NCI-H524 (cell line): ENCODE measurements at places on chromosomes 11 and 22.

DNA sequence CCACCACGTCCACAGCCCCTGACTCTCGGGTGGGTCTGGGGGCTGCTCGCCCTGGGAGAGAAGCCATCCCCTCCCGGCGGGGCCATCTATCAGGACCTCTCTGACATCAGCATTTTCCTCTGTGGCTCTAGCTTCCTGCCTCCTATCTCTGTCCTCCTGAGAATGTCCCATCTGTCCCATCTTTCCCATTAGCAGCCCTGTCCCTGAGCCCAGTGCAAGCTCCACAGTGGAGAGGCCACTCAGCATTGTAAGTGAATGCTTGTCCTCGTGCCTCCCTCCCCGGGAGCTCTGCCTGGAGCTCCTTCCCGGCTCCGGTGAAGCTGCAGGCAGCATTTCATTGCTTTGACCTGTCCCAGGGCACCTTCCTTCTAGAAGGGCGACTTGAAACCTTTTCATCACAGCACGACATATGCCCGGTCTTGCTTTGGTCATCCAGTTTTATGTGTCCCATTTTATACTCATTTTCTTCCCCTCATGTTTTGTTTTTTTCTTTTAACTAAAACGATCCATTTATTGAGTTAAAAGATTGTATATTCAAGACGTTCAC lies 49.7 kb downstream of the RTN4R start:
- peak; percentile 29 for DNase-seq

DNA sequence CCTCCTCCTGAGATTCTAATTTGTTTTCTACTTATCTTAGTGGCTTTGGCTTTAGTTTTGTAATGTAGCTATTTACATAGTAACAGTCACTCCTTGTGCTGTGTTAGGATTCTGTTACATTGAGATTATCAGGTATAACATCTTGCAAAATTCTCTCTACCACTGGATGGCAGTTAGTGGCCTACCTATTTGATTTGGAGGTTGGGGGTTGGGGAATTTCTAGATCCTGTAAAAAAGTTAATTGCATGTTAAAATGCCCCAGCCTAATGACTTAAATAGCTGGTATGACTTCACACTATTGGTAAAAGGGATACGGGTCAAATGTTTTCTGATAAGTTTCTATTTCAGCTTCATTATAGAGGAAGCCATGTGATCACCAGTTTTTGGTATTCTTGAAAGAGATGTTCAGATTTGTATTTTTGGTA lies 2.8 kb downstream of the GRK3 start:
- DNase-seq: peak; percentile 50

DNA sequence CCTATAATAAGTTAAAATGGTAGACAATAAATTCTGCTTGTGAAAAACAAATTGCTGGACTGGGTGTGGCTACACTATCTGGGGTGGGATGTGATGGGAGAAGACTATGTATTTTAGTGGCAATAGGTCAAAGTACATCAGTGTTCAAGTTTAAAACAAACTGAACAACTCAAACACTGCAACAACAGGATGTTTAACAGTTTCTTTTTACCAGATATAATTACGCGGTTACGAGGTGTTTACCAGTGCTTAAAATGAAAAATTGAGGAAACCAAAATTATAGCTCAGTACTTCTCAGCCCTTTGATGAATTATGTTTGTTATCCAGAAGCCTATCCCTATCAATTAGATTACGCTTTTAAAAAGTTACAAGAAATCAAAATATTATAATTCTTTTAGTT lies 3.2 kb downstream of the PRDM10 start:
- no peak for DNase-seq

DNA sequence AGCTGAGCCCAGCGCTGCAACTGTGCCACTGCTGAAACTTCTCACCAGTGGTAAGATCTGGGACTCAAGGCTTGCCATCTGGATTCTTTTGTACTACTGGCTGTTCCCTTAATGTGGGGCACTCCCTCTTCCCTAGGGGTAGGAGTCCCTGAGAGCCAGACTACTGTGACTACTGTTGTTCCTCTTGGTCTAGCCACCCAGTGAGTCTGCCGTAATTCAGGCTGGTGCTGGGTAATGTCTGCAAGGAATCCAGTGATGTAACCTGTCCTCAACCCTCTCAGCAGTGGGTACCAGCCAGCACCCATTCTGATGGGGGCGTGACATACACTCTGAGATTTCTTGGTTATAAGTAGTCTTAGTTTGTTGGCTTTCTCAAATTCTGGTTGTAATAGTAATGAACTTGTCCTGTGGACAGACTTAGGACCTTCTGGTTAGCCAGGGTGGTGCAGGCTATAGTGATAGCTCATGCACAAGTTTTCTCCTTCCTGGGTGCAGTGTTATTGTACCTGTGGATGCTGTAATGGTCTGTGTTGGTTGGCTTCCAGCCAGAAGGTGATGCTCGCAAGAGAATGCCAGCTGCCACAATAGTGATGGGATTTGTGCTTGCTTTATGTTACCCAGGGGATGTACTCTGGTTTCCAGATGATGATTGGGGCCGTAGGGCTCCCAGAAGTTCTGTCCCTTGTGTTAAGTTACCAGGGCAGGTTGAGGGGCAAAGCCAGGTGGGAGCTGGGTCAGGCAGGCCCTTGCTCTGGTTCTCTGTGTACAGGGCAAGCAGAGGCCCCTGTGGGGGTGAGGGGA lies 65.5 kb downstream of the ARHGAP42 start:
- DNase-seq: peak; percentile 37

DNA sequence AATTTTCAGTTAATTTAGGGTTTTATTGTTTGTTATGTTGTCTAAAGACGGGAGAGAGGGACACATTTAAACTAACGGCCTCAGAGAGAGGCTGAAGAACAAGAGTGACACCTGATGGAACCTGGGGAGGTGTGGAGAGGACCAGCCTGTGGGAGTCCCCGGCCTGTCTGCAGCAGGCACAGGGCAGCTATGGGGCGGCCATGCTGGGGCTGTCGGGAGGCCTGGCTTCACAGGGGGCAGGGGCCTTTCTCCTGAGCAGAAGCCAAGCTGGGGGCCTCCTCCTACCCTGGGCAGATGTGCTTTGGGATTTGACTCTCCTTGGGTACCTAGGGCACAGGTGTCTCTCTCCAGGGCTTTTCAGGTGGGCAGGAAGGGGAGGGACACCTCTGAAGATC lies 21.9 kb downstream of the RELT start:
- no peak for DNase-seq

- no peak for DNase-seq
These were observed 82.3 kb downstream of the TRIM29 start for GRCh38 chr11:120055646-120056045.

DNA sequence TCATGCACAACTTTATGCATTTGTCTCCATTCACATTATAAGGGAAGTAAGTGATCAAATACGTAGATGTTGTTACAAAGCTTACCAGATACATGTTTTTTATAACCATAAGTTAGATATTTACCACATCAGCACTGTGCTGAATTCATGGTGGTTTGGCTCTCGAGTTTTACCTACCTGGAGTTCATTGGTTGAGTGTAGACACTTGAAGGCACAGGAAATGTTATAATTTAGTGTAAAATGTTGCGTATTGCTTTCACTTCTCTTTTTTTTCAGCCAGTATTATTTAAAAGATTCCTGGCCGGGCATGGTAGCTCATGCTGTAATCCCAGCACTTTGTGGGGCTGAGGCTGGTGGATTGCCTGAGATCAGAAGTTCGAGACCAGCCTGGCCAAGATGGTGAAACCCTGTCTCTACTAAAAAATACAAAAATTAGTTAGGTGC lies 53.1 kb upstream of the GRK2 start:
- no peak for DNase-seq

- DNase-seq: no peak
These were observed 9.6 kb downstream of the SSTR3 start for GRCh38 chr22:37202716-37203115.

- no peak for DNase-seq
These were observed 2269.3 kb upstream of the RAG2 start for GRCh38 chr11:38867338-38867737.

GRCh38 chr11:945986-946385 lies 20.3 kb downstream of the AP2A2 start:
- no peak for DNase-seq

GRCh38 chr11:26021017-26021416 lies 310.9 kb upstream of the ANO3 start:
- DNase-seq: no peak
